Stimulated activated CD4-positive, alpha-beta T cell treated with anti-CD3 and anti-CD28 coated beads, Interleukin-15, amount 100 ng/mL, for 24 hours (primary cell): ENCODE measurements at places on chromosomes 6 and 20.

DNA sequence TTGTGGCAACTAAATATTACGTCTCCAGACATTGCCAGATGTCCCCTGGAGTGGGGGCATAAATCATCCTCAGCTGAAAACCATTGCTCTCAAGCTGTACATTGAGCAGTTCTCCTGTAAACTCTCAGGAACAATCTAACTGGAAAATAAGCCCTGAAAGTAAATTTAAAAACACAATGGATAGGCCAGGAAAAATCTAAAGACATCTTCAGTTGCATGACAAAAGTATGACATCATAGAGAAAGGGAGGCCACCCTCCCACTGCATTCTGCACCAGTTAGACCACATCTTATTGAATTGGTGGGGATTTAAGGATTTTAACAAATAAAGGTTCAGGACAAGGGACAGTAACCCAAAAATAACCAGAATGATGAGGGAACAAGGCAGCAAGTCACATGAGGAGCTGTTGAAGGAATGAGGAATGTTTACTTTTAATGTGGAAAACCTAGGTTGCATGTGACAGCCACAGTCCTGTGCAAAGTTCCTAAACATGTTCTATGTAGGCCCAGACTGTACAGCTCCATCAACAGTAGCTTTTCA, 5.3 kb downstream of the PLA2G7 start:
- DNase-seq = no peak

DNA sequence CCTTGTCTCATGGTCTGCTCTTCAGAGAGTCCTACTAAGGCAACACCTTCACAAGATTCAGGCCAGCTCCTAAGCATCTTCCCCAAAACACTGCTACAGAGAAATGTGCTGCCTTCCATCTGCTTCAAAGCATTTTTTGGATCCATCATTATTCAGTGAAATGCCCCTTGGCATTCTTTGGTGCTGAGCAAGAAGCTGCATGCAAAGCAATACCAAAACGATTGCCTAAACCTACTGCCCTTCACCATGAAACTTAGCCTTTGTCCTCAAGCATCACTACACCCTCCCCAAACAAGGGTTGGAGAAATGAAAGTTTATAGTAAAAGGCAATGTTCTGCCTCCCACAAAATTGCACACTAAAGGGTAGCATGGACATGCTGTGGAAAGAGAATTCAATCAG, 93.5 kb downstream of the SNAP25 start:
- DNase-seq = no peak

DNA sequence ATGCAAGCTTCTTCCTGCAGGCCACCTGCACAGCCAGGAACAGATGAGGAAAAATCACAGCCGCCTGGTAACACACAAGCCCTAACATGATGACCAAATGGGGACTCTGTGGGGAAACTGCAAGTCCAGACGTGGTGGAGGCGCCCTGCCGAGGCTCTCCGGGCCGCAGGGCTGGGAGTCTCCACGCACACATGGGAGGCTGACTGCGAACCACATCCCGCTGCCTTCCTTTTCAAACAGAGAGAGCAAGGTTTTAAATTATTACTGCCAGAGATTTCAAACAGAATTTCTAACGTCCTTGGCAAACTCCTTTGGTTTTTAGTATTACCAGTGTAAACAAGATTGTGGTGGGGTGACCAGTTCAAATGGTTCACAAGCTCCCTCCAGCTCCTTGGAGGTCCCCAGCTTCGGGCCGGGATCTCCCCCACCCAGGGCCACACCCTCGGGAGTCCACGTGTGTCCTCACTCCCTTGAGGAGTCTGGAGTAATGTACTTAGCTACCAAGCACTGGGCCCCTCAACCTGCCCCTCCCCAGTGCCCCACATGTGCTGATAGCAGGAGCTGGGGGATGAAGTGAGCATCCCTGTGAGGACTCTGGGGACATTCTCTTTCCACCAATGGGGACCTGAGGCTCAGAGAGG, 252.7 kb downstream of the TAF4 start:
- DNase-seq = no peak

GRCh38 chr6:129872586-129872985, 11.5 kb upstream of the TMEM244 start:
- DNase-seq = no peak

GRCh38 chr20:23362392-23363256, 642 bp downstream of the GZF1 start:
- peak; percentile 35 for DNase-seq

DNA sequence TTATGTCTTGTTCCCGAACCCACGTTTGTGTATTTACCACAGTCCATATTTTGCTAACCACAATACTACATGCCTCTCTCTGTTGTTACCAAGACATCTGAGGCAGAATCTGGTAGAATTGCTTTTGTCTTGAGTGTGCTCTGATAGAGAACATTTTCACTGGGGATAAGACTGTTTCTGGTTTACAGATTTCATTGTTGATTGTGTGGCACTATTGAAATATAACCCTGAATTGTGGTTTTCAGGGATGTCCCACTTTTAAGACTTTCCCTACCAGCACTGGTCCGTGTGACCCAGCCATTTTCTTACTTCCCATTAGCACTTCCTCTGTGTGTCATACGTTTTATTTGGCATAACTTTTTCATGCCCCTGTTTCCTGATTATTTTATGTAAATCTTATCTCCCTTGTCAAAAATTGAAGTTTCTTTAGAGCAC, 12.2 kb downstream of the NCOA7 start:
- DNase-seq = no peak

GRCh38 chr6:47169785-47170616, 127.9 kb upstream of the ADGRF1 start:
- DNase-seq = no peak

GRCh38 chr6:25583099-25583498, 68.9 kb upstream of the SCGN start:
- DNase-seq = peak; percentile 2

GRCh38 chr20:63698739-63699465, 2.5 kb downstream of the TNFRSF6B start:
- DNase-seq = peak; percentile 75

DNA sequence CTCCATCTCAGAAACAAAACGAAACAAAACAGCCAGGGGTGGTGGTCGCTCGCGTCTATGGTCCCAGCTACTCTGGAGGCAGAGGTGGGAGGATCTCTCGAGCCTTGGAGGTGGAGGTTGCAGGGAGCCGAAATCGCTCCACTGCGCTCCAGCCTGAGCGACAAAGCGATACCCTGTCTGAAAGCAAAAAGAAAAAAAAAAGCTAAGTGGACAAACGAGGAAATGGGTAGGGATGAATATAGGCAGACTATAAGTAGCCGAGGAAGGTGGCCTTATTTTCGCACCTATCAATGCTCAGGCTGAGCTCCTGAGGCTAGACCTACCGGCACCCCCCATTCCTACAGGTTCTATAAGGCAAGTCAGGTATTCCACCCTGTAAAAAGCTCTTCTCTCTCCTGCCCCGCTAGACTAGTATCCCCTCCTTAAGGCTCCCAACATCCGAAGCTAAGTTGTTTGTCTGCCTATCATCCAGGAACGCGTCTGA, 650 bp upstream of the CASP8AP2 start:
- DNase-seq = peak; percentile 32

DNA sequence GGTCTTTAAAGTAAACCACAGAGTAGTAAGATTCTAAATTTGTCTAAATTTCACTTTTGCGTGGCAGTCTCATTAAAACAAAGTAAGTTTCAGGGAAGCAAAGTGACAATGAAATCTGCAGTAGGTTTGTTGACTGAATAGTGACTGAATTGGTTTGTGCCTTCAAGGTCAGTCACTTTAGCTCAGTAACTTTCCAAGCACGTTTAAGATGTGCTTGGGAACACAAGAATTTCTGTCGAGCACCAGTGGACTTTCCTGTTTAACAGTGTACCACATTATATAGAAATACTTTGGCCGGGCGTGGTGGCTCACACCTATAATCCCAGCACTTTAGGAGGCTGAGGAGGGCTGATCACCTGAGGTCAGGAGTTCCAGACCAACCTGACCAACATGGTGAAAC, 1.7 kb upstream of the CD24 start:
- no peak for DNase-seq

DNA sequence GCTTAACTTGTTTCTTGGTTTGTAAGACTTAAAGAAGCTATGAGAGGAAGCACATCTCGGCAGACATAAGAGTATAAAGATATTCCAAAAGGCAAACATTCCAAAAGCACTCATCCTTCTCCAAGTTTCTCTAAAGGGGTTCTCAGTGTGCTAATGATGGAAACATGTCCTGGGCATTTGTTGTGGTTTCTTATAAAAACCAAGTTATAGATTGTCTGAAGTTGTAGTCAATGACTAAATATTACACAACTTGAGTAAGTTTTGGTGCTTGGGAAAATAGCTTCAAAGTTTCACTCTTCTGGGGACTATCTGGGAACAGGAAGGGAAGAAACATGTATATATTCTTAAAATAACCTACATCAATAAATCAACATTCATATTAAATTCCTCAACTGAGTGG, 128.3 kb upstream of the TBX18 start:
- no peak for DNase-seq
